Calu3 (cell line): ENCODE measurements at places on chromosomes 13 and 19.

DNA sequence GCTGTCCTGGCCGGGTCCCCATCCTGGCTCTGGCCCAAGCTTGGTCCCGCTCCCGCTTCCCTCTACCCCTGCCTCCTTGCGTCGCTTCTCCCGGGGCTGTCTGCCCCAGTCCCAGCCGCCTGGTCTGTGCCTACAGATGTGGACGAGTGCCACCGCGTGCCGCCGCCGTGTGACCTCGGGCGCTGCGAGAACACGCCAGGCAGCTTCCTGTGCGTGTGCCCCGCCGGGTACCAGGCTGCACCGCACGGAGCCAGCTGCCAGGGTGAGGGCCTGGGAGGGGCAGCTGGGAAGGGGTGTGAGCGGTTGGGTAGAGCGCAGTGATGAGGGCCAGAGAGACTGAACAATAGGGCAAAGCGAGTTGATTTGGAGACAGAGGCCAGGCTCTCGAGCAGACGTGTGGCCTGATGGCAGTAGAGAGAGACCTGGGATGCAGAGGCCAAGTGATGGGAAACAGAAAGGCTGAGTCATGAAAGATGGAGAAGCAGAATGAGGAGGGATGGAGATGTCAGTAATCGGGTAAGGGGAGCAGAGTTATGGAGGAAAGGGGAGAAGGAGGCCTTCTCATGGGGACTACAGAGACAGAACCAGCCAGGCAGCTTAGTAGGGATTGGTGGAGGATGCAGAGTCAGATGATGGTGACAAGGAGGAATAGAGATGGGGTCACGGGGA, 9.4 kb downstream of the LTBP4 start:
- DNase-seq, result no peak

- DNase-seq, result no peak
Observed at GRCh38 chr19:31232871-31233270, 116.4 kb downstream of the TSHZ3 start.

- DNase-seq, result no peak
Observed at GRCh38 chr13:19586904-19587634, 25.7 kb upstream of the TPTE2 start.

- peak; percentile 75 for DNase-seq
Observed at GRCh38 chr19:1942078-1942933, 1.3 kb downstream of the CSNK1G2 start.

DNA sequence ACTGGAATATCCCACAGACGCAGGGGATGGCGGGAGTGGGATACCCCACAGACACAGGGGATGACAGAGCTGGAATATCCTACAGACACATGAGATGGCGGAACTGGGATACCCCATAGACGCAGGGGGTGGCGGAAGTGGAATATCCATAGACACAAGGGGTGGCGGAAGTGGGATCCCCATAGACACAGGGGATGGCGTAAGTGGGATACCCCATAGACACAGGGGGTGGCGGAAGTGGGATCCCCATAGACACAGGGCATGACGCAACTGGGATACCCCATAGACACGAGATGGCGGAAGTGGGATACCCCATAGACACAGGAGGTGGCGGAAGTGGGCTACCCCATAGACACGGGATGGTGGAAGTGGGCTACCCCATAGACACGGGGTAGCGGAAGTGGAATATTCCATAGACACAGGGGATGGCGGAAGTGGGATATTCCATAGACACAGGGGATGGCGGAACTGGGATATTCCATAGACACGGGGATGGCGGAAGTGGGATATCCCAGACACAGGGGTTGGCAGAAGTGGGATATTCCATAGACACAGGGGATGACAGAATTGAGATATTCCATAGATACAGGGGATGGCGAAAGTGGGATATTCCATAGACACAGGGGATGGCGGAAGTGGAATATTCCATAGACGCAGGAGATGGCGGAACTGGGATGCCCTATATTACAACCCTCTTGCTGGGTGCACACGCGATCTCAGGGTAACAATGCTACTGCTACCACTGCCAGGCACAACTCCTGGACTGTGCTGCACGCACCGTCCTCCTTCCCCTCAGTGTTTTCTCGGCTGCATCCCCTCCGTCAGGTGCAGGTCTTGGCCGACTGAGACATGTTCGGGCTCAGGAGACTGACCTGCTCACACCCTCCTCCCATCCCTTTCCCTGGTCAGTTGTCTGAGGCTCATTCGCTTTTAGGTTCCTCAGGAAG, 28.1 kb downstream of the ZNF787 start:
- no peak for DNase-seq

DNA sequence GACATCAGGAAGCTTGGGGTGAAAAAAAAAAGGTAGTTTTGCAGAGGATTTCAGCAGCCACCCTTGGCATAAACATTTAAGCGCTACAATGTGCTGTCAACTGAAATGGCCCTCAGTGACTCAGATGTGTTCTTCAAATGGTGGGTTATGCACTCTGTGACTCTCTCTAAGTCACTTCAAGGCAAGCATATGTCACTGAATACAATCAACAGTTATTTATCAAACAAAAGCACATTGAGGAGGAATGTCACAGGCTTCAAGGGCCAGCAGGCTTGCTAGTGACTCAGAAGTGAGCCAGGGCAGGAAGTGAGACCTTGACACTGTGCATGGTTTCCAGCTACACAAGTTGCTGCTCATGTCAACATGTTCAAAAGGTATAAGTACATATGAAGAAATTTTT, 523.7 kb upstream of the HTR2A start:
- DNase-seq, result peak; percentile 25

DNA sequence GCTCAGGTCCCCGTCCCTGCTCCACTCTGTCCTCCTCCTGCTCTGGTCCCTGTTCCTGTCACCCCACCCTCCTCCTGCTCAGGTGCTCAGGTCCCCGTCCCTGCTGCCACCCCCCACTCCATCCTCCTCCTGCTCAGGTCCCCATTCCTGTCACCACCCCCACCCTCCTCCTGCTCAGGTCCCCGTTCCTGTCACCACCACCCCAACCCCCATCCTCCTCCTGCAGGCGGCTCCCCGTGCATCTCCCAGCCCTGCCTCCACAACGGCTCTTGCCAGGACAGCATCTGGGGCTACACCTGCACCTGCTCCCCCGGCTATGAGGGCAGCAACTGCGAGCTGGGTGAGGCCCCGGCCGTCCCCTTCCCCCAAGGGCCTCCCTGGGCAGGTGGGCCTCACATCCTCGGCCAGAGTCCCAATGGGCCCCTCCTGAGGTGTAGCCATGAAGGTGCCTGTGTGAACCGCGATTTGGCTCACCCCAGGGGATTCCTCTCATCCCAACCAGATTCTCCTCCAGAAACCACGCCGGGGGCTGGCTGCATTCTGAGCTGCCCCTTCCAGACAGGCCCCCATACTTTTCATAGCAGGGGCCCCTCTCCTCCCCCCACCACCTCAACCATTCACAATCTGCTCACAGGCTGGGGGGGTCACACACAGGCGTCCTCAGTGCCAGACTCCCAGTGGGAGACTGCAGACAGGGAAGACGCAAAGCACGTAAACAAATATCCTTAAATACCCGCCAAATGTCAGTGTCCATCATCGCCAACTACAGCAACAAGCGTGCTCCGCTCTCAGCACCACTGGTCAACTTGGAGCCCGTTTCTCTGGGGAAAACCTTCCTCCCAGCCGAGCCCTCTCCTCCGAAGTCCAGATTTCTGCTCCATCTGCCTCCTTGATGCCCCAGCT, 4.6 kb downstream of the PROZ start:
- DNase-seq, result no peak

GRCh38 chr19:37572203-37572602, 22.4 kb downstream of the ZNF571 start:
- DNase-seq, result no peak

DNA sequence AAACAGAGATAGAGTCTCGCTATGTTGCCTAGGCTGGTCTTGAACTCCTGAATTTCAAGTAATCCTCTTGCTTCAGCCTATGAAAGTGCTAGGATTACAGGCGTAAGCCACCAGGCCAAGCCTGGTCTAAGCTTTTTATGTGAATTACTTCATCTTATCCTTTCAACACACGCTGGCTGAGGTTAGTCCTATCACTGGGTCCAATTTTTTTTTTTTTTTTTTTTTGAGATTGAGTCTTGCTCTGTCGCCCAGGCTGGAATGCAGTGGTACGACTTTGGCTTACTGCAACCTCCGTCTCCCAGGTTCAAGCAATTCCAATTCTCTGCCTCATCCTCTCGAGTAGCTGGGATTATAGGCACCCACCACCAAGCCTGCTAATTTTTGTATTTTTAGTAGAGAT, 10.4 kb downstream of the MYO1F start:
- no peak for DNase-seq

DNA sequence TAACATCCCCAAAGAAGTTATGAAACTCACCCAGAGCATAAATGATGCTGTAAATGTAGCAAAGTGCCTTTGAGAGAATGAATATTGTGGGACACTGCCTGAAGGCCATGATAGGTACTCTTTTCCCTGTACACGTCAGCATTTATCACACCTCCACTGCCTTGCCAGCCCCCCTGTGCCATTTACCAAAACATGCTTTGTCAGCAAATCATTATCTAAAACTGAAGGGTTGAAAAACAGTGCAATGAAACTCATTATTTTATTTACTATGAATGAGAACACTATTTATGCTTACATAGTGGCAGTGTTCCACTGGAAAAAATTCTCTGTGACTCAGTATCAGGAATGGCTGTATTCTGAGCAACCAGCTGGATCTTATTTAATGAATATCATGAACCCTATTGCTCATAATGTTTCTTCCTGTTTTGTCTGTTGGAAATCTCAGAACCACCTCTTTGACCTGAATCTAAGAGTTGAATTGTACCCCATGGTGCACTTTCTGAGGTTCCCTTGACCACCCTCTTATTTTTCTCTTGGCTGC, 564.1 kb downstream of the DCT start:
- no peak for DNase-seq

GRCh38 chr19:23787106-23787505, 28.4 kb upstream of the ZNF681 start:
- no peak for DNase-seq

- no peak for DNase-seq
Observed at GRCh38 chr13:52837850-52838249, 10.6 kb downstream of the PCDH8 start.

- peak; percentile 0 for DNase-seq
Observed at GRCh38 chr13:63636316-63636993, 2220.8 kb upstream of the PCDH20 start.

DNA sequence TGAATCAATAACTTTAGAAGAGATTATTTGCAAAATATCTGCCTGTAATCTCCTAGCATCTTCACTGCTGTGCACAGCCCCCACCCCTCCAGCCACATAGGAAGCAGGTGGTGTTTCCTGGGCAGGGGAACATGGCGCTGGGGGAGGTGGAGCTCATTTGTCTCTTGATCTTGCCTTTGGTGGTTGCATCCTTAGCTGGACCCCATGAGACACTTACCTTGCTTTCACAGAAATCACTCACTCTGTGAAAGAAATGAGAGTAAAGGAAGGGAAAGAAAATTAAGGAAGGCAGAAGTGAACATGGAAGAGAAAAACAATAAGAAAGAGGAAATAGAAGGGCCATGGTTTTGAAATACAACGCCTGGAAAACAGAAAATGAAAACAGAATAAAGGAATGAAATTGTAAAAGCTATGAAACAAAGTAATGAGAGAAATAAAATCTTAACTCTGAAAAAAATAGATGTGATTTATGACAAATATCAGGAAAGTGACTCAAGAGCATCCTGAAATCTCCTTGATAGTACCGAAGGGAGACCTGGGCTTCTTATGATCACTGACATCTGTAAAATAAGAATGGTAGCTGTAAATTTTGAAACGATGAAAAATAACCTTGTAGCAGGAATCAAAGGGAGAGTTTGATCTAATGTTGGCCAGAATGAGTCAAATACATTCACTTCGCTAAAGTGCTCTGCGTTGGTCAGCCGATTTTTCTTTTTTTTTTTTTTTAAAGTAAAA, 17.2 kb upstream of the RNASEH2B start:
- DNase-seq, result no peak

DNA sequence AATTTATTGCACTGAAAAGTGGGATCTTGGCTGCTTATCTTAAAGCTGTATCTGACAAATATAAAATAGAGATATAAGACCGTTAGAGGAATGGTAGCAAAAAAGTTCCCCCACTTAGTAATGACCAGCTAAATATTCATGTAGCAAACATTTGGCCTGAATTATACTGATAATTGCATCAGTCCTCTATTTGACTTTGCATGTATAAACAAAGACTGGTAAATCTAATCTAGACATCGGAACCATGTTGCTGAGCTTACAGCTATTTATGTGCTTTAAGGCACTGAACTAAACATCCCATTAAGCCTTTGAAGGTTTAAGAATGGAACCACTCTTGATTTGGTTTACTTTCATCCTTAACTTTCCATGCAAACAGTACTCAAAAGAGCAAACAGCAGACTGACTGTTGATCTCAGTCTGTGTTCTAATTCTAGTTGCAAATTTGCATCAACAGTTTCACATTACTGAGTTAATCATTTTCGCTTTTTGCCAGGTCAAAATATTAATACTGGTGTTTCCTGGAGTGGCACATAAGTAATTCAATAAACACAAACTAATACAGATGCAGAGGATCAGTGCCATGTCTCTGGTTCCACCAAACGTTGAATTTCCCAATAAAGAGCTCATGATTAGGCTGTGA, 203.5 kb upstream of the HTR2A start:
- no peak for DNase-seq

DNA sequence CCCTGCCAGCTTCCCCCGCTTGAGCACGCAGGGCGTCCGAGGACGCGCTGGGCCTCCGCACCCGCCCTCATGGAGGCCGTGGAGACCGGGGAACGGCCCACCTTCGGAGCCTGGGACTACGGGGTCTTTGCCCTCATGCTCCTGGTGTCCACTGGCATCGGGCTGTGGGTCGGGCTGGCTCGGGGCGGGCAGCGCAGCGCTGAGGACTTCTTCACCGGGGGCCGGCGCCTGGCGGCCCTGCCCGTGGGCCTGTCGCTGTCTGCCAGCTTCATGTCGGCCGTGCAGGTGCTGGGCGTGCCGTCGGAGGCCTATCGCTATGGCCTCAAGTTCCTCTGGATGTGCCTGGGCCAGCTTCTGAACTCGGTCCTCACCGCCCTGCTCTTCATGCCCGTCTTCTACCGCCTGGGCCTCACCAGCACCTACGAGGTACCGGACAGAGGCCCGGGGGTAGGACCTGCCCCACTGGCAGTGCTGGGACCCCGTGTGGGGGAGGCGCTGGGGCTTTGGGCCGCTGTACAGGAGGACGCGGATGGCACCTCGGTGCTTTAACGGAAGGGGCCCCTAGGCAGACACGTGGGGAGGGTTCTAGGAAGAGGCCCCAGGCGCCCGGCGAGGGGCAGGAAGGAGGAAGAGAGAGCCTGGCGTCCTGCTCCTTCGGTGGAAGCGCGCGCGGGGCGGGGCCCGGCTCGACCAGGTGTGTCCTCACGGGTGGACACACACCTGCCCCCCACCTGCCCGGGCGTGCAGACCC, 681 bp downstream of the SLC5A5 start:
- no peak for DNase-seq

DNA sequence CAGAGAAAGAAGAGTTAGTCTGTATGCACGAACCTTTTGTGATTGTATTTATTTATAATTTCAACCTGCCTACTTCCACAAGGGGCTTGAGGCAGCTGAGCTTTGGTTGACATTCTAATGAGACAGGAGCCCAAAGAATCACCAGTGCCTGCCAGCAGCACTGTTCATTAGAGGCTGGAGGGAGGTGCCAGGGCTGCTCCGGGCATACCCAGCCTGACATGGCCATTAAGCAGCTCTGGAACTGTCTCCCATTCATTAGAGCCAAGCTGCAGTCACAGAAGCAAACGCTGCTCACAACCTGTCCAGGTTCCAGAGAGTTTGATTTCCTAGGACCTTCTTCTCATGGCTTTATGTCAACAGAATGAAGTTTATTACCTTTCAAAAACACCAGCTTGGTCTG, 425.5 kb downstream of the RFC3 start:
- DNase-seq, result no peak
